ENCODE measurements at places on chromosomes 5 and 9. TPM values are rescaled to one million over a fixed set of nuclear protein-coding genes. Genes with fewer than 3 reads are reported as not detected.

The IL17B gene
- total RNA-seq: not detected

DNA sequence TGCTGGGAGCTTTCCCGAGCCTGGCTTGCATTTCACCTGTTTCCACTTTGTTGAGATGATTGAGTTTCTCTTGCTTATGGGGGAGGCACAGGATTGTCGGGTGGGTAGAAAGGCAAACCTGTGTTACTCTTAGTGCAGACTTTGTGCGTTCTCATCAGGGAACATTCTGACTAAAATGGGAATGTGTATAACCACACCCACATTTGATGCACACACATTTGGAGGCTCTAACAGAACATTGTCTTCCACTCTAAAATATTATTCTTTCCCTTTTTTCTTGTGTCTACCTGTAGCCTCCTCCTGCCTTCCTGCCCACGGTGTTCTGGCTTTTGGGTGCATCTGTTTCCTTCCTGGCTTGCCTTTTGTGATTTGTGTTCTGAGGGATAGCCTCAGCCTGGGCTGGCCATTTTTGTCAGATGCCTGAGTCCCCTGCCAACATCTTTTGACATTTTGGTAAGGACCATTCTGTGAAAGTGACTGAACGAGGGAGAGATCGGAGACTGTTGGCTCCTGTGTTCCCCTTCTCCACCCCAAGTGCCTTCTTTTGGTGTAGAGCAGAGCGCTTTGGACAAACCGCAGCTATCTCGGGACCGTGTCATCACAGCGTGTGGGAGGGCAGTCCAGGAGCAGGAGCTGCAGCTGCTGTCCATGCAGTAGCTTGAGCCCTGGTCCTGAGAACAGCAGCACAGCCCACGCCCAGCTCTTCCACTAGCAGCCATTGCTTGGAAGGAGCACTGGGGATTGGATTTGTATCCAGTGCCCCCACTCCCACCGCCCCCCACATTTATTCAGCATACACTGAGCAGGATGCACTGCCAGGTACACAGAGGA is 101.4 kb downstream of the ARHGAP26 start:
- no peak for DNase-seq

DNA sequence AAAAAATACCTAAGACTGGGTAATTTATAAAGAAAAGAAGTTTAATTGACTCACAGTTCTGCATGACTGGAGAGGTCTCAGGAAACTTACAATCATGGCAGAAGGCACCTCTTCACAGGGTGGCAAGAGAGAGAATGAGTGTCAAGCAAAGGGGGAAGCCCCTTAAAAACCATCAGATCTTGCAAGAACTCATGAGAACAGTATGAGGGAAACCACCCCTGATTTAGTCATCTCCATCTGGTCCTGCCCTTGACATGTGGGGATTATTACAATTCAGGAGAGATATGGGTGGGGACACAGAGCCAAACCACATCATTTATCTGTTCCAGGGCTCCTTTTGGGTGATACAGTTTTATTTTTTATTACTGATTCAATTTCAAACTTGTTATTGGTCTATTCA is 23.2 kb upstream of the ADAMTS16 start:
- no peak for DNase-seq

DNA sequence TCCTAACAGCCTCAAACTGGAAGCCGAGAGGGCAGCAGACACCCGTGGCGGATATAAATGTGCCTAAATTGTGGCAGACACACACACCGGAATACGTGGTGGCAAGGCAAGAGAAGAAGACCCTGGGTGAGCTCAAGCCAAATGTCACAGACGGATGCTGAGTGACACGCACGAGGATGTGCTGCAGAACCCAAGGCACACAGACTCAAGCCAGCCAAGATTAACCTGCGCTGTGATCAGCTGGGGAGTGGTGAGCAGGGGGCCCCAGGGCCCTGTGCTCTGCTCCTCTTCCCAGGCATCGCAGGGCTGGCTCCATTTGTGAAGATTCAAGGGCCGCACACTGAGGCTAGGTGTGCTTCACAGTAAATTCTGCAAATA is 16.4 kb downstream of the SEMA4D start:
- no peak for DNase-seq

DNA sequence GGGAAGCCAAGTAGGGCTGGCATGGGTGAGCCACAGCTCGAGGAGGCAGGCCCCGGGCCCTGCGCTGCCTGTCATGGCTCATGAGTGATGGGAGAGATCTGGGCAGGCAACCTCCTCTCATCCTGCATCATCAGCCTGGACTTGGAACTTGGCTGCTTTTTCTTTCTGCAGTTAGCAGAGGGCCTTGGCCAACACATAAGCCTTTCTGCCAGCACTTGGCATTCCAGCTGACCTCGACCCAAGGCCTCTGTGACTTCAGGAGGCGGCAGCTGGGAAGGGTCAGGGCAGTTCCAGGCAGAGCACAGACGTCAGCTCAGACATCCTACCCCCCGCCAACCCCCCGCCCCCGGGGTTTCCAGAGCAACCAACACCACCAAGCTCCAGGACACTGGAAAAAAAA is 7.6 kb downstream of the S1PR3 start:
- DNase-seq: no peak
